ENCODE measurements at places on chromosomes 1 and 21. TPM values are rescaled to one million over a fixed set of nuclear protein-coding genes. Genes with fewer than 3 reads are reported as not detected.

WNT4 gene
- total RNA-seq, result not detected

CHI3L1 gene
- 1.3 TPM for total RNA-seq

GRCh38 chr1:72969461-72969860 is 687.1 kb upstream of the NEGR1 start:
- H3K36me3 ChIP-seq, result no peaks in the 10 kb centered on the region
- no peak overlapping the region for H3K4me3 ChIP-seq
- H3K27ac ChIP-seq, result no peak overlapping the region

DNA sequence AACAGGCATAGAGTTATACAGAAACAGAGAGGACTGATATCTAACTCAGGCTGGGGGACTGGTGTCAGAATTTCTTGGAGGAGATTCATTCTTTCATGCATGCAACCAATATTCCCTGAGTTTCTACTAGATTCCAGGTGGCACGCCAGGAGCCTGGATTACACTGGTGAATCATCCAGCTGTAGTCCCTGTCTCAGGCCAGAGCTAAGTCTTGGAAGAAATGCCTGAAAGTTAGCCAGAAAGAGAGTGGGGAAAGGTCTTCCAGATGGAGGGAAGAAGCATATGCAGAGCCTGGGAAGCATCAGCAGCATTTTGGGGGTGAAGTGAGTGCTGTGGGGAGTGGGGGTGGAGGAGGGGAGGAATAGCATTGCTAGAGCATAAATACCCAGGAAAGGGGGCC is 239.1 kb downstream of the OMA1 start:
- no peaks in the 10 kb centered on the region for H3K36me3 ChIP-seq
- H3K27ac ChIP-seq, result no peak overlapping the region
- H3K4me3 ChIP-seq, result no peak overlapping the region
- no peaks in the 10 kb centered on the region for H3K27me3 ChIP-seq
- H3K4me1 ChIP-seq, result no peaks in the 10 kb centered on the region

DNA sequence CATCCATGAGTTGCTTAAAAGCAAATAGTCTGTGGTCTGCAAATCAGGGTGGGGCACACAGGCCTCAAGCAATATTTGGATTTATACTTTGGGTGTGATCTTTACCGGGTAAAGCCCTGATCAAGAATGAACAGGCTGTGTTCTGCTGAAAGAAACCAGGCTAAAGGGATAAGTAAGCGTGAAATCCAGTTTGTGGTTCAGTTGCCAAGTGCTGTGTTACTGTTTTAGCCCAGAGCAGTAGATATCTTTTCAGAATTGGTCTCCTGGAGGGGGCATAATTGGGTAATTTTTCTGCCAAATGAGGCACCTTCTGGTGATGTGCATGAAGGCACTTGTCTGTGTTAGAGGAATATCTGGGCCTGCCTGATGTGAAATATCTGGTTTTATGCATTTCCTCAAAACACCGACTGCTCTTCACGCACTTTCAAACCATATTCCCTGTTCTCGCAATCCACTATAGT is 21.4 kb downstream of the AIM2 start:
- H3K4me1 ChIP-seq, result peaks cover 12% of the 10 kb centered on the region
- H3K4me3 ChIP-seq, result no peak overlapping the region
- no peak overlapping the region for H3K27ac ChIP-seq
- DNase-seq, result no peak

- no peak for DNase-seq
- no peaks in the 10 kb centered on the region for H3K36me3 ChIP-seq
- H3K27me3 ChIP-seq, result no peaks in the 10 kb centered on the region
- H3K4me1 ChIP-seq, result peaks cover 17% of the 10 kb centered on the region
- H3K27ac ChIP-seq, result no peak overlapping the region
These were observed 2.4 kb upstream of the RAB4A start for GRCh38 chr1:229268505-229268904.
